Melanocyte of skin (primary cell): ENCODE measurements at places on chromosomes 4 and X. TPM values are rescaled to one million over a fixed set of nuclear protein-coding genes. Genes with fewer than 3 reads are reported as not detected.

GAGE12E gene
- total RNA-seq: not detected in 2 replicates

SPANXA1 gene
- not detected in 2 replicates for total RNA-seq

PCSK1N gene
- 0.69 and 1.1 TPM in 2 replicates for total RNA-seq

NUP54 gene
- total RNA-seq: 44.6 and 48.1 TPM in 2 replicates

PDLIM3 gene
- total RNA-seq: 12.0 and 35.6 TPM in 2 replicates

FOXP3 gene
- total RNA-seq: 0.34 TPM in 1 of 2 replicates, not detected in the other

AMTN gene
- not detected in 2 replicates for total RNA-seq

GPC4 gene
- total RNA-seq: under 0.01 TPM in 1 of 2 replicates, not detected in the other

BEX5 gene
- not detected in 2 replicates for total RNA-seq

HSPA4L gene
- 6.2 and 8.3 TPM in 2 replicates for total RNA-seq

TRMT10A gene
- 4.7 and 16.5 TPM in 2 replicates for total RNA-seq

PSAPL1 gene
- total RNA-seq: not detected in 2 replicates

CT83 gene
- not detected in 2 replicates for total RNA-seq

UCP1 gene
- not detected in 2 replicates for total RNA-seq

PCDH10 gene
- not detected in 2 replicates for total RNA-seq

ZNF157 gene
- total RNA-seq: under 0.01 TPM in 2 replicates

NDNF gene
- not detected in 2 replicates for total RNA-seq

NEXMIF gene
- not detected in 2 replicates for total RNA-seq

DGKK gene
- not detected in 2 replicates for total RNA-seq

PPP3CA gene
- 11.7 and 20.0 TPM in 2 replicates for total RNA-seq

CTAG1B gene
- not detected in 2 replicates for total RNA-seq

GPR50 gene
- not detected in 2 replicates for total RNA-seq

SLC25A31 gene
- total RNA-seq: not detected in 2 replicates

SFRP2 gene
- not detected in 2 replicates for total RNA-seq

MAGEC1 gene
- total RNA-seq: not detected in 2 replicates

HGFAC gene
- not detected in 2 replicates for total RNA-seq

CTPS2 gene
- total RNA-seq: 12.4 and 23.6 TPM in 2 replicates

GPR119 gene
- not detected in 2 replicates for total RNA-seq

NWD2 gene
- total RNA-seq: not detected in 2 replicates

TBC1D25 gene
- 4.3 and 4.6 TPM in 2 replicates for total RNA-seq

PRR32 gene
- not detected in 2 replicates for total RNA-seq

CSN1S1 gene
- total RNA-seq: not detected in 2 replicates

DUSP21 gene
- not detected in 2 replicates for total RNA-seq

DGAT2L6 gene
- total RNA-seq: not detected in 2 replicates

CC2D2A gene
- 31.3 and 41.4 TPM in 2 replicates for total RNA-seq

YTHDC1 gene
- total RNA-seq: 24.4 and 48.7 TPM in 2 replicates

CENPI gene
- total RNA-seq: 35.6 and 37.6 TPM in 2 replicates

MAN2B2 gene
- 9.7 and 15.3 TPM in 2 replicates for total RNA-seq

XAGE1A gene
- total RNA-seq: not detected in 2 replicates

PROM1 gene
- 1.1 and 1.7 TPM in 2 replicates for total RNA-seq

USP51 gene
- total RNA-seq: 4.3 and 8.8 TPM in 2 replicates

MGST2 gene
- total RNA-seq: 12.3 and 18.8 TPM in 2 replicates

TRMT2B gene
- total RNA-seq: 12.0 and 12.7 TPM in 2 replicates

UPF3B gene
- 1.7 and 2.5 TPM in 2 replicates for total RNA-seq

HSD17B13 gene
- under 0.01 and 0.31 TPM in 2 replicates for total RNA-seq

CXCL9 gene
- 0.15 and 0.33 TPM in 2 replicates for total RNA-seq

CSAG3 gene
- total RNA-seq: not detected in 2 replicates

ZNF732 gene
- 0.31 TPM in 1 of 2 replicates, not detected in the other for total RNA-seq
